ENCODE measurements at places on chromosomes 5 and 9.

DNA sequence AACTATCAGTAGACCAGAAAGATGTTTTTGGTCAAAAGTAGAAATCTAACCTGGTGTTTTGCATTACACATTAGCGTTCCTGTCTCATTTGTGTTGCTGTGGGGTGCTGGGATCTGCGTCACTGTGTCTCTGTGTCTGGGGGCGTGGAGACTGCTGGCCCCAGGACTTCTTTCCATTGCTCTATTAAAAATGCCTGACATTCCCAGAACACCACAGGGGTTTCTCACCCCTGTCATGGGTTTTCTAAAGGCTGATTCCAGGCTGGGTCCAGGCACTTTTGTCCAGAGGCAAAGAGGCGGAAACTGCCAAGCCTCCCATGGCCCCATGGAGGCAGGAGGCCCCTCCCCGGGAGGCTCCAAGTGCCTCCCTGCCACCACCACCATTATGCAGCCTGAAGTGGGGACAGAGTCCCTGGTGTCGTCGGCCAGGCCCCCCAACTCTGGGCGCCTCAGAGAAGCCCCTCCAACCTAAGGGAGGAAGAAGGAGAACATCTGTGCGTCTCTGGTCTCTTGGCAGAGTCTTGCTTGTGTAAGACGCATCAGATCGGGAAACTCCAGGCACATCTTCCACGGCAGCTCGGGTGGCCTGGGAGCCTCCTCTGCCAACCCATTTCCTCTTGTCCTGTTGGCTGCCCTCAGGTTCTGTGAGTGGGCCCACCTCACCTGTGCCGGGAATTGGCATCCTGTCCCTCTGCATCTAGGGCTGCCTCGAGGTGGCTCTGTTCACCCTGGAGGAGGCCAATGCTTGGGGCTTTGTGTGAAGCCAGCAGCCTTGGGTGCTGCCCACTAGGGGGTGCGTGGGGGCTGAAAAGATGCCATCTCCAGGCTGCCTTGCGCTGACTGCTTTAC is 13.8 kb upstream of the PLEKHG4B start:
- DNase-seq: peak; percentile 81

DNA sequence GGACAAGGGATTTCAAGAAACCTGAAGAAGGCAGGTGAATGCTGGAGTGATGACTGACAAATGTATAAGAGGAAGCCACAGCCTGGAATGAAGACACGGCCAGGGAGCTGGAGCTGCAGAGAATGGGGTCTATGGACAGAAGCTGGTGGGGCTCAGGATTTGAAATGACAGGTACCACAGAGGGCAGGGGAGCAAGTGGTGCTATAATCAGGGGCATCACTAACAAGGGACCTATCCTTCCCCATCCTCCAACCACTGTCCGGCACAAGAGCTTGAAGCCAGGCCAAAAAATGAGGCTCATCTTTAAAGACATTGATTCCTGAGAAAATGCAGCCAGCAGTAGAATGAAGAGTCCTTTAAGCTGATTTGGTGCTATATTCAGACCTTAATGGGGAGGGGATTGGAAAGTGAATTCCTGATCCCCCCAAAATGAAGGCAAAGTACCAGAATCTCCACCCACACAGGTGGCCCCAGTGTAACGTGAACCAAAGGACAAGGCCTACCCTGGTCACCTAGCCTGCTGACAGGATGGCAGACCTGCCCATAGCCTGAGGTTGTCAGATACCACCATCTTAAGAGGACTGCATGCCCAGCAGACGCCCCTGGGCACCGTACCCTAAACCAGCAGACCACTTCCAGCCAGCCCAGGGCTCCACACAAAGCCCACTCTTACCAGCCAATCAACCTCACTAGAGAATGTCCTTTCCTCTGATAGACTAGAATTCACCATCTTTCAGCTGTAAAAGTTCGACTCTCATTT is 109.2 kb downstream of the SAXO1 start:
- no peak for DNase-seq

- DNase-seq: no peak
These were observed 25.8 kb downstream of the ARL15 start for GRCh38 chr5:54284586-54284985.

GRCh38 chr5:173736374-173736773 is 119.9 kb upstream of the BOD1 start:
- DNase-seq: no peak

DNA sequence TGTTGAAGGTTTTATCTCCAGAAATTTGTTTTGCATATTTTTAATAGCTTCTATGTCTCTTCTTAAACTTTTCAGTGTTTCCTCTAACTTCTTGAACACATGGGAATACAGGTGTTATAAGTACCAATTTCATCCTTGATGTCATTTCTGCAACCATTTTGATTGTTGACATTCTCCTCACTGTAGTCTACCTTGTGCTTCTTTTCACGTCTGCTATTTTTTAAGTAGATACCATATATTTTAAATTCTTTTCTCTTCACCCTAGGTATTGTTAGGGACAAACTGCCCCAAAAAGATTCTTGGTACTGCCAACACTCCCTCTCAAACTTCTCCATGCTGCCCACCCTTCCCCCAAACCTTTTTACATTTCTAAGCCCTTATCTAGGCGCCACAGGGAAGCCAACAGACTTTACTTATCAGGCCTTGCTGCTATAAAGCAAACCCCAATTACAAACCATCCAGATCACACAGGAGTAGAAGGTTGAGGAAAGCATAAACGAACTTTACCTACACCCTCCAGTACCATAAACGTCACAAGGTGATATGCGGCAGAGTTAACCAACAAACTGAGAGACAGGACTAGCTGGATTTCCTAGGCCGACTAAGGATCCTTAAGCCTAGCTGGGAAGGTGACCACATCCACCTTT is 1165.3 kb downstream of the TAF11L14 start:
- DNase-seq: no peak

- DNase-seq: no peak
These were observed 12.1 kb upstream of the DMAC1 start for GRCh38 chr9:7811677-7812076.

DNA sequence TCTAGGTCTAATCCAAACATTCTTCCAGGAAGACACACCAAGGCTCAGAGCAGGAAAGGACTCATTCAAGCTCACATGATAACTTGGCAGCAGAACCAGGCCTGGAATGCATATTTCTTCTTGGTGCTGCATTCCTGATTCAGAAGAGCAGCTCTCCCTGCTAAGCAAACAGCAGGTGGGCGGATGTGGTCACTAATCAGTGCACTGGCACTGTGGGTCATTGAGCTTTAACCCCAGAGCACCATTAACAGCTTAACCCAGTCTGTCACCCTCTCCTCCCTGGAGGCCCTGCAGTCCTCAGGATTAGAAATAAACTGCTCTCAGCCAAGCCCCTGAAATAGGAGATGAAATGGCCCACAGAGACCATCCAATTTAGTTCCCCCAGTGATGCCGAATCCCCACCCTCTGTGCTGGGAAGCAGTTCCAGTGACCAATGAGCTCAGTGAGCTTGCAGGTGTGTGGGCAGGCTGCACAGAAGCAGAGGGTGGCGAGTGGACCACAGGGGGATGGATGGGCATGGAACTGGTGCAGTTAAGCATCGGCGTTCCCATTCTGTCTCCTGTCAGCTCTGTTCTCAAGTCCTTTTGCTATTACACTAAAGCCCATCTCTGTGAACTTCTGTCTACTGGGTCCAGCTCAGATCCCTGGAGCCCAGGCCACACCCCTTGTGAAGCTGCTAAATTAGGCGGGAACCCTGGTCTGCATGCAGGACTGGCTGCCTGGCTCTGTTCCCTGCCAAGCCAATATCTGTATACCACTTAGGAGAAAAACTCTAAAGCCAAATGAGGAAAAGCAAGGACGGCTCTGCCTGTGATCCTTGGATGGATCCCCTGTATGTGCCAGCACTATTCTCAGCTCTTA is 16.6 kb upstream of the MEGF9 start:
- peak; percentile 67 for DNase-seq

All from D341Med (cell line).